ENCODE measurements at places on chromosomes 6 and 20.

DNA sequence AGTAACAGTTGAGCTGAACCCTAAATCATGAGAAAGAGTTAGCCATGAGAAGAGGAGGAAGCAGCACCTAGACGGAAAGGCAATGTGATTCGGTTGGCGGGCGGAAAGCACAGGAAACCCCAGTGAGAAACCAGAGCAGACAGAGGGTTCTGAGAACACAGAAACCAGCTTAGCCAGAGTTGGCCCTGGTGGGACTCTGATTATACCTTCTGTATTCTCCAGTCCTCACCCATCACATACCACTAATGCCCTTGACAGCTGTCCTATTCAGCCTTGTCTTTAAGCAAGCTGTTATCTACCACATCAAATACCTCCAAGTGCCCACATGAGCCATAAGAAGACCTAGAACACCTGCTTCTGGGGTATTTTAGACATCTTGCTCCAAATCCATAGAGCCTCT lies 58.9 kb upstream of the LRRC1 start:
- no peak for ATAC-seq

DNA sequence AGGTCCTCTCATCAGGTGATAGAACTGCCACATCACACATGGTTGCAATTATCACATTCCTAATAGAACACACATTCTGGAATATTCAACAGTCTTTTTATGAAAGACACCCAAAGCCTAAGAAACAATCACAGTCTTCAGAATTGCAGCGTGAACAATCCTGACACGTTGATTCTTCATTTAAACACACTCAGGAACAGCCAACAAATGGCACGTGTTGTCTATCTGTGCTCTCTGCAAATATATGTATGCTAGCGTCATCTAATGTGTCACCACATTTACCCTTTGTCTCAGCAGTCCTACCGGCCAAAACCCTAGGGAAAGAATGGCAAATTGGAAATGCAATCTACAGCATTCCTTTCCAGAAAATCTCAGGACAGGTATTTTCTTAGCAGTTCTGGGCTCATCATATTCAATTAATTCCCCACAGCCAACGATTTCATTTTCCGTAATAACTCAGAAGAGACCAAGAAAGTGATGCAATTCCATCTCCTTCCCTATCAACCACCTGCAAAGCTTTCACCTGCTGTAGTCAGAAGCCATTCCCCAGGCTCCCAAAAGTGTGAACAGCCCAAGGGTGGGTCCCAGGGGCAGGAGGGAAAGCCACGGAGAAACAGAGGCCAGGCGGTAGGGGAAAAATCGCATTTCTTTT lies 280.3 kb upstream of the JARID2 start:
- no peak for ATAC-seq

GRCh38 chr6:7719364-7719850 lies 6.5 kb upstream of the BMP6 start:
- no peak for ATAC-seq

DNA sequence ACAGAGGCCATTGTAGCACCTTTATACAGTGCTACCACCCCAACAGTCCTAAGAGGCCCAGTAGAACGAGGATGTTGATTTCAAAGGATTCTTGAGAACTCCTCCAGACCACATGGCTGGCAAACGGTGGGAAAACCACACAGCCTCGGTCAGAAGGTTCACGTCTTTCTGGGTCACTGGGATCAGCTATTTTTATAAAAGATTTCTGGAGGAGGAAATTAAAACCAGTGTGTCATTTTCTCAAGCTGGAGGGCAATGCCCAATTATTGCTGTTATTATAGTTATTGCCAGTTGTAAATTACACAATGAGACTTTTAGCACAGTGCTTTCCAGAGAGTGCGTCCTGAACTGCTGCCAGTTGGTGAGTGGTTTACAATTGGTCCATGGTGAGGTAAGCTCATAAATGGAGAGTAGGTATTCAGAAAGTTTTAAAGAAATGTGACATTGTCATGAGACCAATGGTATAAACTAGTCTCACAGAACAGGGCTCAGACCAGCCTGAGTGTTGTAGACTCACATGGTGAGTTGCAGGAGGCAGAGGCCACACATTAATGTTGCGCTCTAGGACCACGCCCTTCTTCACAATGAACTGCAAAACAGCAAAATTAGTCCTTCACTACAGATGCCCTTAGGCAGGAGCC lies 8.4 kb upstream of the PPP1R14C start:
- no peak for ATAC-seq

DNA sequence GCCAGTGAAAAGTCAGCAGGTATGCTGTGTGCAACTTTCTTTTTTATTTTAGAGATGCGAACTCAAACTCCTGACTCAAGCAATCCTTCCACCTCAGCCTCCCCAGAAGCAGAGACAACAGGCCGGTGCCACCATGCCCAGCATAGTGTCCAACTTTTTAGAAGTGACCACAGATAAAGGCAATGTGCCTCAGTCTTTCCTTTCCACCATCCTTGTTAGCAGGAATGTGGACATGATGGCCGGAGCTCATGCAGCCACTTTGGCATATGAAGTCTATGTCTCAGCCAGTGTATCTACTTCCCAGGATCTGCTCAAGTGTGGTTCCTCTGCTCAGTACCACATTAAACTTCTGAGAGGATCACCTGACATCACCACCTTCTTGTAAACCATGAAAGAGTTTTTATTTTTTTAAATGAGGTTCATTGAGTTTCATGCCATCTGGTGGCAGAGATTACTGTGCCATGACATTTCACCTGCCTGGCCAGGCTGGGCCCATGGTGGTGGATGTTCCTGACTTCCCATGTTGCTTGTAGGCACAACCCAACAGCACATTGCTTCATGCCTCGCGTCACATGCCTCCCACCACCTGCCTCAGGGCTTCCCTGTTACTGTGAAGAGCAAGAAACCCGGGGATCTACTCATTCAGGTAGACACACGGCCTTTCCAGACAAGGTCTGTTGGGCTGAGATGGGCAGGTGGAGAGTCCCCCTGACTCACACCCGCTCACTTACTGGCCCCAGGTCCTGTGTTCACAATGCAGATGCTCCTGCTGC lies 216.5 kb downstream of the LY86 start:
- ATAC-seq = no peak

DNA sequence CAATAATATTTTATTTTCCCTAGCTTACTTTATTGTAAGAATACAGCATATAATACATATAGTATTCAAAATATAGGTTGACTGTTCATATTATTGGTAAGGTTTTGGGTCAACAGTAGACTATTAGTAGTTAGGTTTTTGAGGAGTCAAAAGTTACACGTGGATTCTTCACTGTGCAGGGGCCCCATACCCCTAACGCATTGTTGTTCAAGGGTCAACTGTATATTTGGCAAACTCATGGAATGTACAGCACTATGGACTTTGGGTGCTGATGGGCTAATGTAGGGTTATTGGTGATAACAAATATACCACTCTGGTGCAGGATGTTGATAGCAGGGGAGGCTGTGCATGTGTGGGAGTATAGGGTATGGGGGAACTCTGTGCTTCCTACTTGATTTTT lies 397.2 kb downstream of the BCKDHB start:
- no peak for ATAC-seq

- no peak for ATAC-seq
Observed at GRCh38 chr6:54981276-54981609, 134.7 kb downstream of the FAM83B start.

DNA sequence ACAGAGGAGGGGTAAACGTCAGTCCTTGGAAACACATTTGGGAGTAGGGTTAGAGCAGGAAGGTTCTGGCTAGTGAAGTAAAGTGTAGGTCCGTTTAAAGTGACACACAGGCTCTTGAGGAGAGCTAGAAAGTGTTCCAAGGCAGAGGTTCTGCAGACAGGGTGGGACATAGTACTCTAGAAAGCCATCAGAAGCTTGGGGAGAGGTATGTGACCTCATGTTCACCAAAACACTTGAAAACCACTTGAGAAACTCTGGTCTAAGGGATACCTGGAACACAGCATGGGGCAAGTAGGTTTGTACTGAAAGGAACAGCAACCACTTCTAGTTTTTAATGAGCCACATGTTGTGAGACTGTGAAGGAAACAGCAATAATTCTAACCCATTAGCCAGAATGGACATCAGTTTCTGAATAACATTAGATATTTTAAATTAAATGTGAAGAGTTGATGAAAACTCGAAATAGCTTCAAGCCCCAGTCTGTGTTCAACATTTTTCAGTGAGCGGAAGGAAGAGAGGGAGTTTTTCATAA lies 49.0 kb downstream of the SOBP start:
- no peak for ATAC-seq

- ATAC-seq = peak; percentile 73
Observed at GRCh38 chr20:51732096-51732791, 35.9 kb downstream of the ATP9A start.

- ATAC-seq = no peak
Observed at GRCh38 chr6:158344534-158344933, 32.3 kb downstream of the TULP4 start.

Data from gastroesophageal sphincter (tissue), 4 donors.